ENCODE measurements at places on chromosomes 4 and X. TPM values are rescaled to one million over a fixed set of nuclear protein-coding genes. Genes with fewer than 3 reads are reported as not detected.

Gene ARHGAP6
- 20.7 TPM for total RNA-seq

Gene GABRE
- 81.1 TPM for total RNA-seq

Gene TMEM47
- total RNA-seq, result 54.1 TPM

Gene PLXNA3
- 17.3 TPM for total RNA-seq

Gene BMPR1B
- 1.7 TPM for total RNA-seq

Gene LUZP4
- not detected for total RNA-seq

Gene CAPN6
- total RNA-seq, result 52.4 TPM

Gene CCNB3
- total RNA-seq, result 0.21 TPM

- DNase-seq, result no peak
Measured at GRCh38 chr4:2827071-2827873, 16.4 kb upstream of the ADD1 start.

GRCh38 chrX:56978172-56978571 lies 17.2 kb downstream of the SPIN3 start:
- DNase-seq, result no peak

- no peak for DNase-seq
Measured at GRCh38 chr4:169032883-169033645, 23.0 kb upstream of the CBR4 start.

- no peak for DNase-seq
Measured at GRCh38 chr4:107376293-107376692, 340.2 kb upstream of the DKK2 start.

DNA sequence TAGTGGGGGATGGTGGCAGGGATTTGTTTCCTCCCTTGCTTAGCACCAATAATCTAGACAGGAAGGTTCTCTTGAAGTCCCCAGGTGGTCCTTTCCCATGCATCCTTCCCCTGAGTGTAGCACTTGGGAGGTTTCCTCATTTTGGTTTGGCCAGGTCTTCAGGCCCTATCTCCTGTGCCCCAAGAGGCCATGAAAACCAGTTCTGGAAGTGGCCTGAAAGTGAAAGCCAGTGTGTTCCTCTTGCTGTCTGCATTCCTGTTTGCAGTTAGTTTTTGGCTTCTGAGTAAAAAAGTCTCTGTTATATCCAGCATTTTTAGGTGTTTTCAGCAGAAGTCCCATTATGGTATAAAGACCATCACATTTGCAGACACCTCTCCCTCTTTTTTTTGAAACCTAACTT lies 59.5 kb downstream of the MTM1 start:
- DNase-seq, result no peak

GRCh38 chr4:81214144-81214880 lies 710 bp downstream of the PRKG2 start:
- no peak for DNase-seq

DNA sequence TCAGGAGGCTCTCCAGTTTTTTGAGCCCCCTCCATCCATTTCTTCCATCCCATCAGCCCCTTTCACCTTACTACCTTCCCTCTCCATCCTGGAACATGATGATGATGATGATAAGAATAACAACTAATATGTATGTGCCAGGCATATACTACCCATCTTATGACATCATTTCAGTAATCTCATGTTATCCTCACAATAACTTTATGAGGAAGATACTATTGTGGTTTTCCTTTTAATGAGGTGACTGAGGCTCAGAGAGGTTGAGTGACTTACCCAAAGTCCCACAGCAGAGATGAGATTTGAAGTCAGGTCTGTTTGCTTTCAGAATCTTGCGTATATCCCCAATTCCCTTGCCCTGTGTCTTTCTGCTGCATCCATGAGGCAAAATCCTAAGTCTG lies 55.1 kb downstream of the RTL9 start:
- no peak for DNase-seq

GRCh38 chr4:19983072-19983471 lies 268.6 kb upstream of the SLIT2 start:
- DNase-seq, result no peak

- no peak for DNase-seq
Measured at GRCh38 chr4:164803702-164804101, 49.8 kb downstream of the SMIM31 start.

- DNase-seq, result no peak
Measured at GRCh38 chrX:40105835-40106675, 8.3 kb upstream of the BCOR start.

DNA sequence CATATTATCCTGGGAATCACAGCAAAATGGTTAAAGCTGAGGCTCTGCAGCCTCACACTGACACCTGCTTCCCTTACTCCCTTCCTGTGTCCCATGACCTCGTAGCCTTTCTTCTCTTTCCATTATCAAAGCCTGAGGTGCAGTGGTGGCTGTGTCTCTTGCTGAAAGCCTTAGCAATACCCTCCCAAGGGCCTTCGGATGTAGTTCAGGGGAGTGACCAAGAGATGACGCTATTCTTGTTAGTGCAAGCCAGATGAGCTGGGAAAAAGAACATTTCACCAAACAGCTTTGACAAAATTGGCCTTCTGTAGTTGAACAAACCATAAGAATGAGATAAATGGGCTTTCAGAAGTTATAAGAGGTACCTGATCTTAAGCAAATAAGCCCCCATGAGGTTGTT lies 31.6 kb downstream of the SMIM10L2A start:
- DNase-seq, result no peak

GRCh38 chr4:85302756-85303155 lies 172.2 kb upstream of the ARHGAP24 start:
- DNase-seq, result no peak

DNA sequence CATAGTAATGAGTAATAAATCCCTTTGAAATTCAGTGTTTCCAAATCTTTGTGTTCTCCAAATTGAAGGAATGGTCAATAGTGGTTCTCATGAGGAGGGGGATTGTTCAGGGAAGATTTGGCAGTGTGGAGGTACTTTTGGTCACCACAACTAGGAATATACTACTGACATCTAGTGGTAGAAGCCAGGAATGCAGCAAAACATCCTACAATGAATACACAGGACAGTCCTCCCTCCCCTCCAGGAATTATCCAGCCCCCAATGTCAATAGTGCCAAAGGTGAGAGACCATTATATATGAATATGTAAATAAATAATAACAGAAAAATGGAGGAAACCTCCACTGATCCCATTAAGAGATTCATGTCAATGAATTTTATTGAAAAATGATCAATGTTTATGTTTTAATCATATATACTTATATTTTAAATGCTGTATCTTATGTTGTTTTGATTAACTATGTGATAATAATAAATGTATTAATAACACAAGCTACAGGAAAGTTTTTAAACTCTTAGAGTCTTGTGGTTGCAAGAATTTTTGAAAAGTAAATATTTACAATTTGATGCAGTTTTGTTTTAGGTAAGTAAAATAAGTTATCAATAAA lies 14.4 kb upstream of the FAM9A start:
- DNase-seq, result no peak

DNA sequence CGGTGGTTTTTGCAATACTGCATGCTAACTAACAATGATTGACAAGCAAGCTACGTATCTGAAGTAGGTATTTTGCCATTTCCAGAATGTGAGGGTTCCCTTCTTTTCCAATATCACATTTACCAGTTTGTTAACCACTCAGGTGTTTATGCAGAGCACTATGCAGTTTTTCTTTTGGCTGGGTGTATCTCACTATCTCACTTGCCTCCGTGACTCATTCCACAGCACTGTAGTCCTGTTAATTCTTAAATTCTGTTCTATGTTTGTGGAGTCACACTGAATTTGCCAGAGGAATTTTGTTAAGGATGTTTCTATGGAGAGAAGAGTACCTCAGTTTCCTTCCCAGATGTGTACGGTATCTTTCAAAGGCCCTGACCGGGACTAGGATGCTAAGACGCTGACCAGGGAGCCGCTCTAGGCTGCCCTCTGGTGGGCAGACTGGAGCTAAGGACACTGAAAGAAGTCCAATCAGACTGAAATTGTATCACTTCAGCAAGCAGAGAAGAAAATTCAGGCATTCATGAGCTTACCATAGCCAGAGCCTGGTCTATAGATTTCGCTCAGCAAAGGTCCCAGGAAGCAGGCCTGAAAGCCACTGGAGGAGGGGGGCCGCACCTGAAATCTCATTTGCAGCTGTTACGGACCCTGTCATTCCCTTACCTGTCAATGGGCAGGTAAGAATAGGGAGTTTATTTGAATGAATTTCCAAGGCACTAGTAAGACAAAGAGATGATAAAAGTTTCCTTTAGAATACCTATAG lies 388.4 kb upstream of the SPOCK3 start:
- no peak for DNase-seq

GRCh38 chr4:108954880-108955279 lies 192.0 kb upstream of the ETNPPL start:
- DNase-seq, result no peak

- DNase-seq, result no peak
Measured at GRCh38 chr4:186345184-186345583, 79.2 kb downstream of the F11 start.

DNA sequence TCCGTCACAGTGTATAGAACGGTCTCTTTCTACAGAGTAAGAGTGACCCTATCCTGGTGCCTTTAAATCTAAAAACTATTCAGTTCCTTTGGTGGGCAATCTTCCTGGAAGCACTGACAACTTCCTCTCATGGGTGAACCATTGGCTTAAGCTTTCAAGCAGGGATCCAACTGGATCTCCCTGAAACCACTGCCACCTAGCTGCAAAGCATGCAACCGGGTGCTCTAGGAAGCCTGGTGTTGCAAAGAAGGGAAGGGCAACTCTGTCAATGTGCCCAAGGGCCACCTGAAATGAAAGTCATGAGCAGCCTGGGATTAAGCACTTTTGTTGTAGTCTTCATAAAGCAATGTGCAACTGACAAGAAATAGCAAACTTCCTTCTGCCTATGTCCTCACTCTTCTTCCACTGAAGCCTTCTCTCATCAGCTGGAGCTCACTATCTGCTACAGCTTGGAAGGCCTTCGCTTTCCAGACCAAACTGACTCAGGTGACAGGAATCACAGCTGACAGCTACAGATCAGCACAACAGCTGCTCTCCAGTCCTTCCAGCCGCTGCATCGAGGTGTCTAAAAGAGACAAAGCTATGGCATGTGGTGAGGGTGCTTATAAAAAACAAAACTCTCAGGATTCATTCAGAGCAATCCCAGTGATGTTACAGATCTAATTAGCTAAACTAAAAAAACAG lies 46.1 kb downstream of the SETD7 start:
- DNase-seq, result no peak

DNA sequence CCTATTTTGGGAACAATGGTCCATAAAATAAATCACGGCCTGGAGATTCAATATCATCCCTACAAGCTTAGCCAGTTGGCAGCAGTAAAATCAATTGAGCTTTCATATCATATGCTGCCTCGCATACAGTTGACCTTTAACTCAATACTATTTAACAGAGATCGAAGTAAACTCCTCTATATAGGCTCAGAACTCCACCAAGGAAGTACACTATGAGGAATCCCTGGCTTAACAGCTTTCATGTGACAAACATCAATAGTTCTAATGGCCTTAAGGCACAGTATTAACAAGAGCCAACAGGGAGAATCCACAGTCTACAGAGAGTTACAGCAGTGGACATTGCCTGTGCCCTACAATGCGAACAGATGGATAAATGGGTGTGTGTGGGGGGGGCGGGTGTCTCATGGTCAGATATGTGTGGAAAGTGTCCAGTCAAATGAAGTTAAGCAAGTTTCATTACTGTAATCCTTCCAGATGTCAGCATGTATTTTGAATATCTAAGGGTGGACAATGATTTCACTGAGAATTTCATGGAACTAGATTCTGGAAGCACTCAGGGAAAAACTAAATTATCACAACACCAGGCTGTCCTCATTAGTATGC lies 98.2 kb upstream of the FAM9B start:
- DNase-seq, result no peak

GRCh38 chrX:130829526-130830515 lies 73.2 kb downstream of the ENOX2 start:
- no peak for DNase-seq

All from urinary bladder (tissue), 4 donors.